ENCODE measurements at places on chromosomes 1 and 21.

DNA sequence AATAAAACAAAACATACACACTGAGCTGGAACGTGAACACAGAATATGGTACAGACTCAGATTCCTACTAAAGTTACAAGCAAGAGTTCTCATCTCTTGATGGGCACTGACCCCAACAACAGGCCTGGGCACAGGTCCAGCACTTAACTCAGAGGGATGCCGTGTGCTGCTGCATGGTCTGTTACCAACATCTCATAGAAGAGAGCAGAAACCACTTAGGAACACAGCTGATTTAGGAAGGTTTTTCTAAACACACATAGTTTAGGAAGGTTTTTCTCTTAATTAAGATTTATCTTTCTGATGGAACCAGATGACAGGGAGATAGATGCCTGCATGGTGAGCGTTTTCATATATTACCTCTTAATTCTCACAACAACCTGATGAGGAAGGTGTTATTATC is 1.5 kb downstream of the GCLM start:
- peak; percentile 66 for DNase-seq

DNA sequence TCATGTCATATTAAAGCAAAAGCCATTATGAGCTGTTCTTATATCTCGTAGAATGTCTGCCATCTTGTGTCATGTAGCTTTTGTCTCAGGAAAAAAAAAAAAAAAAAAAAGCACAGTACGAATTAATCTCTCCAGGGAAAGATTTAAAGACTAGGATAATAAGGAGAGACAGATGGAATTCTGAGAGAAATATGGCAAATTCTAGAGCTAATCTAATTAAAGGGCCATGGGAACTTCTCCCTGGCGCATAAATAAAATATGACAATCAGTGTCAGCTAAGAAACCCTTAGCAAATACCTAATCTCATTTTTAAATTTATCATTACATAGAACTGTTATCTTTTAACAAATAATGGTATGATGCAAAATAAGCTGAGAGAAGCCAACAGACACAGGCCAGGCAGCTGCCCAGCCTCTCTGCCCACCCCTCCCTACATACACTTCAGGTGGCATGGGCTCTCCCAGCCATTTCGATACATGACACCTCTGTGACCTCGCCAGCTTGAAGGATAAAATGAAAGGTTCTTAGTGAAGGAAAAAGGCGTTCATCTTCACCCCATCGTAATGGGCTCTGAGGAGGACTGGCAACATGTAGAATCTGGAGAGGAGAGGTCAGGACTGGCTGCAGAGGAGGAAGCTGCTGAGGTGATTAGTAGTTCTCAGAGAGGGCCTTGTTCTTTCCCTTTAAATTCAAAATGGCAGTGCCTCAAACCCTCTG is 39.8 kb downstream of the DISC1 start:
- DNase-seq = no peak

DNA sequence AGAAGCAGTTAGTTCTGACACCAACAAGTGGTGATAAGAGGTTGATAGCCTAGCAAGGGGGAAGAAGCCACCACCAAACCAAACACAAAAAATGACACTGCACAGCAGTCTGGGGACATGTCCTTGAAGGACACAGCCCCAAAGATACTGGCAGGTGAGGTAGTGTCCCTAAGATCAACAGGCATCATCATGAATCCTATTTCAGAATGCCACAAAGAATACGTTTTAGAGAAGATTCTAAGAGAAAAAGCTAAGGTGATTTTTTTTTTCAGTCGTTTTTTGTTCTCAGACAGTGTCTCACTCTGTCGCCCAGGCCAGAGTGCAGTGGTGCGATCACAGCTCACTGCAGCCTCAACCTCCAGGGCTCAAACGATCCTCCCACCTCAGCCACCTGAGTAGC is 19.6 kb downstream of the MTHFR start:
- DNase-seq = no peak

GRCh38 chr21:41816583-41817165 is 49.8 kb upstream of the RIPK4 start:
- peak; percentile 59 for DNase-seq

DNA sequence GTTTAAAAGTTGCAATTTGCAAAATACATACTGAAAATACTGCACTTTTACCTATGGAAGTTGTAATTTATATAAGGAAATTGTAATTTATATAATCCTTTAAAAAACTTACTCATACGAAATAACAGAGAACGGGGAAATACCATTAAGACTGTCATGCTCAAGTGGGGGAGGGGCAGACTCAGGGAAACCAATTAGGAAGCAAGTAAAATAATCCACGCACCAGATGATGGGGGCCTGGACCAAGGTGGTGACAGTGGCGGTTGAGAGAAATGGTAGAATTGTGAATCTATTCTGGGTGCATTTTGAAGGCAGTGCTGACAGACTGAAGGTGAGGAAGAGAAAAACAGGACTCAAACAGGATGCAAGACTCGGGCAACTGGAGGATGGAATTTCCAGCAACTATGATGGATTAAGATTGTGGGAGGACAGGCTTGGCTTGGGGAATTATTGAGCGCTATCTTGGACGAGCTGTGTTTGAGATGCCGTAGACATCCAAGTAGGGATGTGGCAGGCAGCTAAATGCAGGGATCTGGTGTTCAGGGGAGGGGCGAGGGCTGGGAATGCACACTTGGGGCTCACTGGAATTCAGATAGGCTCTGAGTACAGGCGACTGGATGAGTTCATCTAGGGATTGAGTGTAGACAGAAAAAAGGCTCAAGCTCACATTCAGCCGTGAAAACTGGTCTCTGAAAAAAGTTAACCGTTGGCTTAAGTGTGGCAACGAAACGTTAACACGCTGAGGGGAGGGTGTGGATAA is 977 bp downstream of the LCA5L start:
- DNase-seq = no peak

GRCh38 chr1:52544665-52545525 is 8.0 kb downstream of the TUT4 start:
- no peak for DNase-seq

DNA sequence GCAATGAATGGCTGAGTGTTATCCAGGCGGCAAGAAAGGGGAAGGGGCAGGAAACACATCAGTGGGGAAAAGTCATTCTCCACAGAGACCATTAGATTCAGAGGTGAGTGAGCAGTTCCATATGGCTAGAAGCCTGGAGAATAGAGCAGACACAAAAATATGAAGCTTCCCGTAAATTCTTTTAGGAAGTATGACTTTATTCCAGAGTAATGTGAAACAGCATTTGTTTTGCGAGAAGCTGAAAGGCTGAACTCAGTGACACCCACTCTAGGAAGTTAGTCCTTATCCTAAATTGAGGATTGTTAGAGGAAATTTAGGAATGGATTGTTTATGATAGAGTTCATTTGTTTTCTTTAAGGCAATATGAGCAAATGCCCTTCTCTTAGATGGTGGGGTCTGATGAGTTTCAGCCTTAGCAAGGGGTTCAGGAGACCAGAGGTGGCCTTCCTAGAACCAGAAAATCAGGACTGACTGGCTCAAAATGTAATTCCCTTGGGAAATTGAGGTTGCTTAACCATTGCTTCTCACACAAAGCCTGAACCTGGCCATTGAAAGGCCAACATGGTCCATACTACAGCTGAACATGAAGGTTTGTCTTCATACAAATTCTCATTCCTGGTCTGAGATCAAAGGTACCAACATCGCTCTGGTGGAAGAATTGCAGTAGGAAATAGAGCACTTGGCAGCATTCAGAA is 167.5 kb downstream of the TPR start:
- no peak for DNase-seq

DNA sequence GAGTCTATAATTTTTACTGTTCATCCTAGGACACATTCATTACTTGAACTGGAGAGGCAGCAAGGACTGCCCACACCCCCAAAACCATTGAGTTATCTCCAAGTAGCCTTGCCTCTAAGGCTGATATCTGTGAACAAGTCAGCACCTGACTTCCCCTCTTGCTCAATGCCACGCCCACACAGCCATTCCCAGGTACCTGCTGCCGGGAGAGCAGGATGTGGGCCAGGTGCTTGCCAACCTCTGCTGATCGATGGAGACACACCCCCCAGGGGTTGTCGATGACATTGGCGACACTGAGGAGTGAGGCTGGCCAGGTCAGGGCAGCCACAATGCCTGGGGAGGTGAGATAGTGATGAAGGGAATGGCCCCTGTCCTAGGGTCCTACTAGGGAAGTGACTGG is 60.1 kb downstream of the TMCO4 start:
- no peak for DNase-seq

DNA sequence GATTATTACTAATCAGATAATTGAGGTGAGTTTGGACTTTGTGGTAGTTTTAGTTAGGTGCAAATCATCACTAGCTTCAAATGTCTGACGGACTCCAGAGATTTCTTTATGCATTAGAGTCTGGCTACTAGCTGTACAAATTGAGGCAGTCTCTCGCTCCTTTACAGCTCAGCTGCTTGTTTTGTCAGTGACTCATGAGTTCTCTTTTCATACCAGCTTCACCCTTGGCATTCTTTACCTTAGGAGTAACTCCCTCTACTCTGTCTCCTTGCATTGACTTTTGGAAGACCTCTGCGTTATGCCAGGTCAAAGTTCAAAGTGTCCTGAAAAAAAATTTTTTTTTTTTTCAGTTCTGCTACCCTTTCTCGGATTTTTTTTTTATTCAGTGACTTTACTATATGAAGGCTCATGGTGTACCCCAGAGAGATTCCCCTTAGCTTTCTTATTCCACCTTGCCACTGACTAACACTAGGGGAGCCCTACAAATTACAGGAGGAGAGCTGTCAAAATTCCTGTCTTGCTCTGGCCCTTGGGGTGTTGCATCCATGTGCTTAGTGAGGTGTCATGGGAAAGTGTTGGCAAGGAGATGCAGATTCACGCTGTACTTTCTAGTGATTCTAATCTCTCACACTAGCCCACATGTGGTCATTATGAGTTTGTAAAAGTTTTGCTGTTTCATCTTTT is 576.6 kb downstream of the ADGRL2 start:
- DNase-seq = no peak

GRCh38 chr1:51303751-51304251 is 26.6 kb downstream of the TTC39A start:
- DNase-seq = peak; percentile 62

- DNase-seq = no peak
Measured at GRCh38 chr21:28993293-28993629, 584 bp upstream of the LTN1 start.

GRCh38 chr1:56645677-56646305 is 677 bp downstream of the PRKAA2 start:
- no peak for DNase-seq

Measured in erythroblast (primary cell).